A549 treated with CORT108297 at 1 μM for 4 hours (cell line): ENCODE measurements at places on chromosomes 16 and 17. TPM values are rescaled to one million over a fixed set of nuclear protein-coding genes. Genes with fewer than 3 reads are reported as not detected.

Gene CTRB2
- total RNA-seq = 0.12 TPM in 1 of 5 replicates, not detected in the others

Gene NLRC5
- 2.6 to 4.5 TPM (median 3.7 TPM) in 5 replicates for total RNA-seq

Gene HOXB8
- total RNA-seq = 6.4 to 9.9 TPM (median 9.2 TPM) in 5 replicates

Gene KRT32
- total RNA-seq = 0.05 TPM in 1 of 5 replicates, not detected in the others

Gene TMC6
- total RNA-seq = 7.4 to 13.1 TPM (median 12.0 TPM) in 5 replicates

Gene ABCC11
- total RNA-seq = 0.06 to 0.24 TPM (median 0.20 TPM) in 4 of 5 replicates, not detected in the other

Gene SHISA6
- not detected in 5 replicates for total RNA-seq

Gene MT1G
- total RNA-seq = not detected in 5 replicates

Gene KRT20
- 0.18 to 0.28 TPM (median 0.26 TPM) in 5 replicates for total RNA-seq

Gene MILR1
- 1.3 to 2.4 TPM (median 2.0 TPM) in 5 replicates for total RNA-seq

Gene RNF43
- 0.17 to 0.44 TPM (median 0.24 TPM) in 5 replicates for total RNA-seq

Gene TMEM256
- total RNA-seq = 177 to 231 TPM (median 209 TPM) in 5 replicates

Gene ATP2A1
- total RNA-seq = 1.4 to 3.6 TPM (median 2.4 TPM) in 5 replicates

Gene GP1BA
- not detected in 5 replicates for total RNA-seq
